ENCODE measurements at places on chromosomes 2 and 18.

GRCh38 chr2:175854129-175854528, 147.9 kb downstream of the LNPK start:
- no peak for DNase-seq

- DNase-seq = no peak
Observed at GRCh38 chr2:177619986-177620385, 227.4 kb downstream of the AGPS start.

DNA sequence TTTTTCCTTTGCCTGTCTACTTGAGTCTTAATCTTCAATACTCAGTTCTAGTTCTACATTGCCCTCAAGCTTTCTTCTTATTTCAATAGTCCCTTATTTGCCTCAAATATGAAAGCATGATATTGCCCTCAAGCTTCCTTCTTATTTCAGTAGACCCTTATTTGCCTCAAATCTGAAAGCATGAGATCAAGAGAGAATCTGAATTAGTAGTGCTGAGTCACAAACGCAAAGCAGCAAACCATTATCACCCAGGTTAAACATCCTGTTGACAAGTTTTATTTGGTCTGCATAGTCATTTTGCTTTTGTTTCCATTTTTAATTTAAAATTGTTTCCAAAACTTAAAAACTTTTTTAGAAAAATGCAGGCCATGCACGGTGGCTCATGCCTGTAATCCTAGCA, 583.3 kb upstream of the FSHR start:
- no peak for DNase-seq

DNA sequence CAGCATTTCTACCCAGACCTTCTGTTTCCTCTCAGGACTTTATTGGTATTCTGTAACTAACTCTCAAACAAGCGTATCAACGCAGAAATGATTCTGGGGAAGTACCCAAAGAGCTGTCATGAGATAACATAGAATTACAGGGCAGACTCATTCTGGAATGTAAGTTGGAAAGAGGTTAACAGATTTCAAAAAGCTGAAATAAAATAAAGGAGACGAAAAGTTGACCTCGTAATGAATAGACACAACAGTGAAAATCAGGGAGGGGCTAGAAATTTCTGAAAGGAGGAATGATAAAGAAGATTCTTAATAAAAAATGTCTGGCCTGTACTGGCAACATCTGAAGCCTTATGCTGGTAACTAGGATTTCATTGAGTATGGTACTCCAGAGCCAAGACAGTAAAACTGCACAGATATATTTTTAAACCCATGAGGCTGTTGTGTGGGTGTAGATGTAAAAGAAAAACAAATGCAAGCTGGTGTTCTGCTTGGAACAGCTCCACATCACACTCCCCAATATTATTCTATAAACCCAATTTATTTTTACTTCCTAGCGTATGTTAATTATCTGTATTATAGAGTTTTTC, 23.9 kb downstream of the RBMS1 start:
- DNase-seq = no peak

DNA sequence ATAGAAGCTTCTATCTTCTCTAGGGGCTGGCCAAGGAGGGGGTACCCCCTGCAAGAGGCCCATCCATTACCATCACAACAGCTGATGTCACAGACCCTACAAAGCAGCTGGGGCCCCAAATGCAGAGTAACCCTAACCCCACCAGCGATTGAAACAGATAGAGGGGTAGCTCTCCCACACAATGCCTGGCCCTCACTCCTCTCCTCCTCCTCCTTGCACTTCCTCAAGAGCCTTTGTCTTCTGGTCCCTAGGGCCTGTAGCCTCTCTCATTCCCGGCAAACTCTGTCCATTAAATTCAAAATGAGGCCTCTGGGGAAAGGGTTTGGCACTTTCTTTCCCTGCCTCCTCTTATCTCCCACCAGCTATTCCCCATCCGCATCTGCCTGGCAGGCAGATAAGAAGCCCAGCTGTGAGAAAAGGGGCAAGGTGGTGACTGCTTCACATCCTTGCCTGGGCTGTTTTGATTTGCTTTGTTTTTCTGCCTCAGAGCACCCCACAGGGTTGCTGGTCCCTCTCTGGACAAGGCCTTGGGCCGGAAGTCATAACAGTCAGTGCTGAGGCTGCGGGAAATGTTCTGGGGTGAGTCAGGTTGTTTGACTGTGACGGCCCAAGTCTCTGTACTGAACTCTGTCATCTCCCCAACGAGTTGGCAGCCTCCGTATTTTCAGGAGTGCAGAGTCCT, 26.1 kb upstream of the CYP26B1 start:
- DNase-seq = no peak

DNA sequence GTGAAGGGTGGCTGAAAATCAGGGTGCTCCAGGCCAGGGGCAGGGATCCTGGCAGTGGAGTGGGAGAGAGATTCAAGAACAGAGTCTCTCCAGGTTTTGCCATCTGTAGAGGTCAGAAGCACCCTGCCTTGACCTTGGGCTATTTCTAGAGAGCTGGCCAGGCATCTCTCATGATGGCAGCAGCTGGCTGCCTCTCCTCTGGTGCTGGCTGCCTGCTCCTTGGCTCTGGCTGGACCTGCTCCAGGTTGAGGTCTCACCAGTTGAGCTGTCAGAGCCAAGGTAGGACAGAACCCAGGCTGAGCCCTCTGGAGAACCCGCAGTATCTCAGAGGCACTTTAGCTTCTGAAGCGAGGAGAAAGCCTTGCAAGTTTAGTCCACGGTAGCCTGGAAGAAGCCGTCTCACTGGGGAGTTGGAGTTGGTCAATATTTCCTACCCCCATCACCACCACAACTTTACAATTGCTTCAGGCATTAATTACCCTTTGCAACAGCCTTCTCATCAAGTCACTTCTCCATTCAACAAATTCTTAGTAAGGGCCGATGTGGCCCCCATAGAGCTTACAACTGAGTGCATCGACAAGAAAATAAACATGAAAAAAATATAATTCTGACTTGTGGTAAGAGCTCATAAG, 25.6 kb downstream of the GNLY start:
- no peak for DNase-seq
